Tibial nerve (tissue), 4 donors: ENCODE measurements at places on chromosomes 2 and 18.
A peak's percentile ranks its signal among the peaks of the same experiment; 100 is the strongest.

DNA sequence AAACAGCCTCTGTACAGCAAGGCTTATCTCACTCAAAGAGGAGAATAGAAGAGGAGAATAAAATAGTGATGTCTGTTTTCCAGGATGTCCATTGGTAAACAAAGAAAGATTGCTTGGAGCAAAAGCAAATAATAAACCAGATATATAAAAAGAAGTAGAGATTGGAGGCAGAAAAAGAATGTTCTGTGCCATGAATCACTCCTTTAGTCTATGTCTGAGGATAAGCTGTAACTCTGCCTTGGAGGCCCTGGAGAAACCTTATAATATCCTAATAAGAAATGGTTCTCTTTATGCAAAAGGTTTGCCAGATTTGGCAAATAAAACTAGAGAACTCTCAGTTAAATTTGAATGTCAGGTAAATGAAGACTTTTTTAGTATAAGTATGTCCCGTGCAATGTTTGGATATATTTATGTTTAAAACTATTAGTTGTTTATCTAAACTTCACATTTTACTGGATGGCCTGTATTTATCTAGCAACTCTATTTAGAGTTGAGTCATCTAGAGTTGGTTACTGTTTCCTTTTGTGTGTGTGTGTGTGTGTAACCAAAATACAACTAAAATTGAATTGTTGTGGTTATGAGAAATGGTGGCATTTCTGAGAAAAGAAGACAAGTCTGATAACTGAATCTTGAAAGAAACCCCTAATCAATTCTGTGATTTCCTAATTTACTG, 510.3 kb upstream of the SETBP1 start:
- no peak for DNase-seq
- H3K27me3 ChIP-seq = no peaks in the 10 kb centered on the region
- H3K4me3 ChIP-seq = no peak overlapping the region
- H3K36me3 ChIP-seq = no peaks in the 10 kb centered on the region
- H3K4me1 ChIP-seq = no peaks in the 10 kb centered on the region
- no peak overlapping the region for H3K27ac ChIP-seq

- H3K36me3 ChIP-seq = no peaks in the 10 kb centered on the region
- no peaks in the 10 kb centered on the region for H3K4me1 ChIP-seq
- no peak overlapping the region for H3K27ac ChIP-seq
Measured at GRCh38 chr2:136361521-136361920, 243.6 kb upstream of the CXCR4 start.

DNA sequence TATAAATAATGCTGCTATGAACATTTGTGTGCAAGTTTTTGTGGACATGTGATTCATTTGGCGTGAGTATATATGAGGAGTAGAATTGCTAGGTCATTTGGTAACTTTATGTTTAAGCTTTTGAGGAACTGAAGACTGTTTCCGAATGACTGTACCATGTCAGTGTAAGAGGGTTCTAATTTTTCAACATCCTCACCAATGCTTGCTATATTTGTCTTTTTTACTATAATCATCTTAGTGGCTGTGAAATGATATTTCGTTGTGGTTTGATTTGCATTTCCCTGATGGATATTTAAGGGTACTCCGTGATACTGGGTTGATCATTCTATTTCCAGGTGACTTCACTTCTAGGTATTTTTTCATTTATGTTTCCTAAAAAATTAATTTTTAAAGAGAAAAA, 241.1 kb downstream of the BCL2 start:
- H3K27ac ChIP-seq = no peak overlapping the region
- no peaks in the 10 kb centered on the region for H3K27me3 ChIP-seq
- H3K36me3 ChIP-seq = no peaks in the 10 kb centered on the region
- no peaks in the 10 kb centered on the region for H3K4me1 ChIP-seq

- H3K4me3 ChIP-seq = no peak overlapping the region
- no peak overlapping the region for H3K27ac ChIP-seq
- no peaks in the 10 kb centered on the region for H3K27me3 ChIP-seq
- no peak for DNase-seq
- H3K36me3 ChIP-seq = no peaks in the 10 kb centered on the region
Measured at GRCh38 chr2:200259577-200259957, 46.9 kb upstream of the SPATS2L start.

DNA sequence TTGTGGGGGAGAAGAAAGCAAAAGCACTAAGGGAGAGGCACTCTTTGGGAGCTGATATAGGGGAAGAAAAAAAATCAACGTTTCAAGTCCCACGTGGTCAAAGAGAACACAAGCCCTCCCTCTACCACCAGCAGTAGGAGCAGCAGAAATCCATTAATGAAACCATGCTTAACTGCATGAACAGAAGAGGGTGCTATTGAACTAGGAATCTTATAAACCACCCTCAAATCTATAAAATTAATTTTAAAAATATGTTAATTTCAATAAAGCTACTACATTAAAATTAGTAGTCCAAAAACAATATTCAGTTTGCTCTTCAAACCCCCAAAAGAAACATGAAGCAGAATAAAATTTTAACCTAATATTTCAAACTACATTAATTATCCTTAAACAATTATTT, 147.8 kb downstream of the TMEM18 start:
- no peaks in the 10 kb centered on the region for H3K36me3 ChIP-seq
- no peak overlapping the region for H3K4me3 ChIP-seq
- no peaks in the 10 kb centered on the region for H3K27me3 ChIP-seq
- DNase-seq = no peak
- H3K27ac ChIP-seq = no peak overlapping the region

DNA sequence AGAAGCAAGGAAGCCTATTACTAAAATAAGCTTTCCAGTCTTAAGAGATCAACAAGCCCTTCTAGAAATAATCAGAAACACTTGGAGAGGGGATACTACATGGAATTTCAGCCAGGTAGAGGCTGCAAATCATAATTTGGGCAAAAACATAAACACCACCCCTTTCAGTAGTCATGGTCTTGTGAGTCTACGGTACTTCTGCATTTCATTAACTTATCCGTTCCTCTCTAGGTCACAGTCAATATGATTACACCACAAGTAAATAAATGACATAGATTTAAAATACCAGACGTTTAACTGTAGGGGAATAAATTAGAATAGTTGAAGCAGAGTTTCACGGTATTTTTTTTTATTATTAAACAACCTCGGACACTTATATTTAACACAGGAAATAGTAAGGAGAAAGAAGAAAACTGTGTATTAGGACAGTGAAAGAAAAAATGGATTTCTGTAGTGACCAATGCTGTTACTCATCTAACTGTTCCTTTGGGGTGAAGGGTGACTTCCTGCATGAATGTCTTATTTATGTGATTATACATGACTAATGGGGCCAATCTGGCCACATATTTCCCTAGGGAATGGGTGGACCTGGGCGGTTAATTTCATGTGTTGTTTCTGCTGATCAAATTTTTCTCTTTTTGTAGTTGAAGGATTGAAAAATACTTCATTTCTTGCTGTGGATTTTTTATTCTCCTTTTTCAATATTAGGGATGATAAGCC, 456.6 kb upstream of the UBE2E3 start:
- H3K27ac ChIP-seq = no peak overlapping the region
- H3K4me1 ChIP-seq = peaks cover 6% of the 10 kb centered on the region
- DNase-seq = no peak

DNA sequence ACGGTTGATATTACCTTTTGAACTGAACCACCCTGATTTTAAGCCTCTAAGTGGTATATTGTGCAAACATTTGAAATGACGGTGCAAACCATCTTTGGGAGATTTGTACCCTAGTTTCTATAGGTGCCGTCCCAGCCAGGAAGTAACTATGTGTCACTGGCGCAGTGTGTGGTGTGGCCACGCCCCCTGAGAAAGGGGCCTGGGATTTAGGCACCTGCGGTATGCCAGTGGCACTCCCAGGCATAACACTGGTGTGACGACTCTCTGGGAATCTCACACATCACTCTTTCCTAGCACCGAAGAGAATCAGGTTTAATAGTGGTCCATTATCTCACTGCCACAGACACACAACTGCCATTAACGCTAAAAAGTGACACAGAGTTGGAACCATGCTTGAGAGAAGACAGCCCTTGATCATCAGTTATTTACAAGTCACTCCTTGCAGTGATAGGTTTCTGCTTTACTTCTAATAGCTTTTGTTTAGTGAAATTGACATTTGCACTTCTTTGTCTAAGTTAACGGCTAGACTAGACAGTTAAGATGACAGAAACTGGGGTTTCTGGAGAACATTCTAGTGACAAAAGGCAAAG, 11.1 kb downstream of the AQP4 start:
- H3K27ac ChIP-seq = no peak overlapping the region
- no peaks in the 10 kb centered on the region for H3K27me3 ChIP-seq
- DNase-seq = no peak
- no peak overlapping the region for H3K4me3 ChIP-seq

DNA sequence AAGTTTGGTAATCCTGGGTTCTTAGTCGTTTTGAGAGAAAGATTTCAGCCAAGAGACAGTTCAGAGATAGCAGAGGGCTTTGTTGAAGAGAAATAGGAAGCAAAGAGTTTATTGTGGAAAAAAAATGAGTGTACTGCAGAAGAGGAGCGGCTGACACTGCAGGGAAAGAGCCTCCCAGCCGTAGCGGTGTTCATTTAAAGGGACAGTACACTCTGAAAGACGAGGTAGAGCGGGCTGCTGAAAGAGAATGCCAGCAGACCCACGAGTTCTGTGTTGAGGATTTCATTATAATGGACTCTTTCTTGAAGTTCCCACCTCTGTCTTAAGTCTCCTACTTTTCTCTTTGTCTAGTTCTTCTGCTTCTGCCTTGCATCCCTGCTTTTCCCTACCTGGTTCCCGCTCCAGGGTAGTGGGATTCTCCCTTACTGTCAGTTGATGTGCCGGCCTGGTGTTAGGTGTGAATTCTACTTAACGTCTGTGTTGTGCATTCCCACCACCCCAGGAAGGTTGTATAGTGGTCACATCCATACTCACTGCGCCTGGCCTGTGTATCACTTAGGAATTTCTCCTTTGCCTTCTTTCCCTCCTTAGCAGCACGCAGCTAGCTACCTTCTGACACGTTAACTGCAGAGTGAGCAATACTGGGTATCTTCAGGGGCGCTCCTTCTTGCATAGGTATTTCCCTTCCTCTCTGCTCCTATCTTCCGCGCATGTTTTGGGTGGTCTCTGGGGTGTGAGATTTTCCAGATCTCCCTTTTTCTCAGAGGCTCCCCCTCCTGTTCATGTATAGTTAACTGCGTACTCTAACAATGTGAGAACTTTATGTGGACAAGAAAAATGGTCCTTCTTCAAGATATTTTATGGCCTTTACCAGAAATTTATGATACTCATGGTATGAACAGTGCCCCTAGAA, 164.5 kb downstream of the PTH2R start:
- H3K4me1 ChIP-seq = no peaks in the 10 kb centered on the region
- no peak overlapping the region for H3K27ac ChIP-seq
- no peak for DNase-seq
- H3K36me3 ChIP-seq = no peaks in the 10 kb centered on the region
- no peak overlapping the region for H3K4me3 ChIP-seq
- no peaks in the 10 kb centered on the region for H3K27me3 ChIP-seq

DNA sequence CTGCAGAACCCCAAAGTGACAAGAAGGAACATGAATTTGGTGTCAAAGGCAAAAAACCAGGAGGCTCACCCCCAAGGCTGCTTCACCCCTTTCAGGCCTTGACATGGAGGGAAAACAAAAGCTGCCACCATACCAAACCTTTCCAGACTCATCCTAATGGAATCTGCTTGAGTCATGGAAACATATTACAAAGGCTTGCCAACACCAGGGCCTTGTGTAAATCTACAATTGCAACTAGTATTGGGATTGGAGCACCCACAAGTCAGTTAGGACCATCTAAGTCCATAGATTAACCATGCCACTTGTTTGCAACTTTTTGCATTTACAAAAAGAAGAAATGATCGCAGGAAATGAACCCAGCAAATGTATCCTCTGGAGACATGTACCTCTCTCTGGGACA, 297.6 kb downstream of the CDCA7 start:
- no peak overlapping the region for H3K4me3 ChIP-seq
- H3K36me3 ChIP-seq = no peaks in the 10 kb centered on the region
- no peaks in the 10 kb centered on the region for H3K27me3 ChIP-seq
- DNase-seq = no peak

DNA sequence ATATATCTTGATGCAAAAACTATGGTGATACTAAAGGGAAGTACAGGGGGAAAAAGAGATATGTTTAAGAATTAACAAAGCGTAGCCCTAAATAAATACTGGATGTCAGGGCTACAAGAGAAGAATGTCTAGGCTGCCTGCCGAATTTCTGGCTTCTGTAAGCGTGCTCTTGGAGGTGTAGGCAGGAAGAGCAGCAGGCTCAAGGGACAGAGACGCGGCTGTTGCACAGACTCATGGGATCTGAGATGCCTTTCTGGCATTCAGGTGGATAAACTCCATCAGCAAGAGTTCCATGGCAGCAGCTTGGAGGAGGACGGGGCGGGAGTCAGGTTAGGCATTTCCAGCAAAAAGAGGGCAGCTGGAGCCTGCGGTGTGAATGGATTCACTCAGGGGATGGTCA, 123.2 kb upstream of the TWIST2 start:
- DNase-seq = peak; percentile 2
- H3K27ac ChIP-seq = no peak overlapping the region
- no peaks in the 10 kb centered on the region for H3K27me3 ChIP-seq
- H3K36me3 ChIP-seq = no peaks in the 10 kb centered on the region
- H3K4me1 ChIP-seq = peaks cover 16% of the 10 kb centered on the region
- no peak overlapping the region for H3K4me3 ChIP-seq

GRCh38 chr2:198252472-198252871, 448.1 kb downstream of the PLCL1 start:
- no peak for DNase-seq
- H3K27ac ChIP-seq = no peak overlapping the region
- no peaks in the 10 kb centered on the region for H3K4me1 ChIP-seq

DNA sequence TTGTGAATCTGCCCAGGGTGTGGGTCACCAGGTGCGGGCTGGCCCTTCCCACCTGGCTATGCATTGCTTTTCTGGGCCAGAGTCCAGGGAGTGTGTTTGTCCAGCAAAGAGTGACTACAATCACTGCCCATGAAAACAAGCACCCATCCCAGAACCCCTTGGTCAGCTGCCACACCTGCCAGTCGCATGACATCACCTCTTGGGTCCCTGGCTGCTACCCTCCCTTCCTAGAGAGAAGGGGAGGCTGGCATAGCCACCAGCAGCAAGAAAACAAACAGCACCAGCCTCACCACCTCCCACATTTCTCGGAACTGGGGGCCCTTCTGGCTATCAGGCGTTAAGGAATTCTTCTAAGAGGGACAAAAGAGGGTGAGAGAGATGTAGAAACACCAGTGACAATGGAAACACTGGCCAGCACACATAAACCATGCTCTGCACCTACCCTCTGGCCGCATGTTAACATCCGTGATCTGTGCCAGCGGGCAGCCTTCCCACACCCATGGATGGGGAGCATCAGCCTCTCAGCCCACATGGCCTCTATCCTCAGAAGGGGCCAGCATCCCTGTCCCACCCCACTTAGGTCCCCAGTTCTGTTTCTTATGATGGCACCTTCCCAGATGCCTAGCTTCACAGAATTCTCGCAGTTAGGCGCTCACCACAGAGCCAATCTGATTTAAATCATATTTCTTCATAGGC, 109.7 kb upstream of the GLI2 start:
- no peaks in the 10 kb centered on the region for H3K4me1 ChIP-seq
- no peak overlapping the region for H3K27ac ChIP-seq
- H3K4me3 ChIP-seq = no peak overlapping the region
- H3K36me3 ChIP-seq = no peaks in the 10 kb centered on the region
- H3K27me3 ChIP-seq = no peaks in the 10 kb centered on the region
- no peak for DNase-seq

- no peak overlapping the region for H3K4me3 ChIP-seq
- no peak for DNase-seq
- no peaks in the 10 kb centered on the region for H3K4me1 ChIP-seq
- no peaks in the 10 kb centered on the region for H3K27me3 ChIP-seq
Measured at GRCh38 chr2:141728886-141729285, 401.9 kb downstream of the LRP1B start.

- H3K4me3 ChIP-seq = no peak overlapping the region
- no peak overlapping the region for H3K27ac ChIP-seq
- no peaks in the 10 kb centered on the region for H3K4me1 ChIP-seq
- no peak for DNase-seq
- no peaks in the 10 kb centered on the region for H3K36me3 ChIP-seq
- no peaks in the 10 kb centered on the region for H3K27me3 ChIP-seq
Measured at GRCh38 chr2:1835581-1836201, 91.4 kb upstream of the PXDN start.
